NCI-H146 (cell line): ENCODE measurements at places on chromosomes 6 and 20.
A peak's percentile ranks its signal among the peaks of the same experiment; 100 is the strongest.

DNA sequence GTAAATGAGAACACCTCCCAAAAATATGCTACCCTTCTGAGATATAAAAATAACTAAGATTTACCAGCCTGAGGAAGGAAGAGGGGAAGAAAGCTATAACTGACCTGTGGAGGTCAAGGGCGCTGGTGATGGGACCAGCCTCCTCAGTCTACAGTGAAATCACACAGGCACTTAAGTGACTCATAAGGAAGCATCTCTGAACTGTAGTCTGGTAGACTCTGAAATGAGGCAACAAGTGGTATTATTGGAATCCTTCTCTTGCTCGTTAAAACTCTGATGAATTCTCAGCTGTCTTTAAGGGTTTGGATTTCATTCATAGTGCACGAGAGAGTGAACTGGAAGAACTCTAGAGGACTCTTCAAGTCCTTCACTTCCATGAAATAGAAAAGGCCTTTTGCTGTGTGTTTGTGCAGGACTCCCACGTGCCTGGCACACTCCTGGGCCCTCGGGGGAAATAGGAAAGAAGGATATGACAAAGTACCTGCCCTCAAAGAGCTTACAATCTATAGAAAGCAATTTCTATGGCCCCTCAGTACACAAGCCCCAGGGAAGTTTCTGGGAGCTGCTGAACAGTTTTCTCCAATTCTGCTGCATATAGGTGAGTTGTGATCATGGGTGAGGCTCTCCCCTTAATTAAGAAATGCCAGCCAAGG lies 231.8 kb upstream of the RREB1 start:
- DNase-seq: no peak

GRCh38 chr6:139847457-139847813 lies 473.0 kb upstream of the CITED2 start:
- DNase-seq: peak; percentile 55

GRCh38 chr20:6828794-6829423 lies 61.4 kb downstream of the BMP2 start:
- peak; percentile 78 for DNase-seq

- no peak for DNase-seq
Observed at GRCh38 chr6:158625881-158626305, 18.6 kb downstream of the DYNLT1 start.

GRCh38 chr20:60249436-60249835 lies 291.2 kb downstream of the CDH26 start:
- no peak for DNase-seq

- DNase-seq: peak; percentile 92
Observed at GRCh38 chr6:43170417-43170930, 595 bp upstream of the SRF start.
